ENCODE measurements at places on chromosomes 11 and 22.
A peak's percentile ranks its signal among the peaks of the same experiment; 100 is the strongest.

DNA sequence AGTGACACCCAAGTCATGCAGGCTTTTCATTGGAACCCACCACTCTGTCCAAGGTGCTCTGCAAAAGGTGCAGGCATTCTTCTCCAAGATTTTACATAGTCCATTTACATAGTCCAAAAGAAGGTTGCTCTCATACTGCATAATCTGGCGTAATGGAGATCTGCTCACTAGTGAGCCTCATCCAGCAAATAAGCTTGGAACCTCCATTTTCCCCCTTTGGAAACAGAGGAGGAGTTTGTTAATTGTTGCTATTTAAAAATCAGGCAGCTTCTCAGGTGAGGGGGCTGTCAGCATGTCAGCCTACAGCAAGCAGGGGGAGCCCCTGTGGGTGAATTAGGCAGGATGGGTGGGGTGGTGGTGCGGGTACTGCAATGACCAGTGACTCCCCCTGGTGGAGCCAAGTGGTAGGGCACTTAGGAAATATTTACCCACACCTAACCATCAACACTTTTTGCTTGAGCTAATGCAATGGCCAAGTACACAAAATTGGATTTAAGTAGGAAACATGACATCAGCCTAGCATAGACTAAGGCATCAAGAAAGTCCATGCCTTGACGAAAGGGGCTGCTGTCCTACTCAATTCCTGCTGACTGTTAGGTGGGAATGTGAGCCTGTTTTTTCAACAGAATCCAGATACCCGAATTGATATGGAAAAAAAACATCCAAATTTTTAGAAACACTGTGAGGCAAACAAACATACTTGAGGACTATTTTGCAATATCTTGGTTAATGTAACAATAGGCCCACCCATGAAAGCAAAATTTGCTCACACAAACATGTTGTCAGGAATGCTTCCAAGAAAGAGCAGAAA lies 64.5 kb downstream of the AMBRA1 start:
- DNase-seq: peak; percentile 63

DNA sequence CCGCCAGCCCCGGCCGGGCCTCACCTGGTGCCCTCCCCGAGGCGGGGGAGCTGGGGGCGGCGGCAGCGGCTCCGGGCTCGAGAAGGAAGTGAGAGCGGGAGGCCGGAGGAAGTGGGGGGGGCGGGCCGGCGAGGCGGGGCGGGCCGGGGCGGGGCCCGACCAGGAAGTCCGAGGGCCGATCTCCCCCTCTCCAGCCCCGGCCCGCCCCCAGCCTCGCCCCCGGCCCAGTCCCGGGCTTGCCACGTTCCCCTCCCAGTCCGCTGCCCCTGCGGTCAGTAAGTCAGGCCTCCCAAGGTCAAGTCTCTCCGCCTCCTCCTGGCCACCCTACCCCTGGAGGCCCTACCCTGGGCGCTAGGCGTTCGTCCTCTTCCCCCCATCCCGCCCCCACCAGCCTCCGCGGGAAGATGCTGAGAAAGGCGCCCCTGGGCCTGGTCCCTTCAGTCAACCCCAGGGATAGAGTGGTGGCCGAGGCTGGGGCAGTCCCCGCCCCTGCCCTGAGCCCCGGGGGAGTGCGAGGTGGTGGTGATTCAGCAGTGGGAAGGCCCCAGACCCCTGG lies at the start of gene RHOG:
RHOG (minus strand) TSS at position 90 of the 556 bp plus-strand sequence. CDS start 12,821 bp downstream, outside the sequence.
- peak; percentile 88 for DNase-seq

DNA sequence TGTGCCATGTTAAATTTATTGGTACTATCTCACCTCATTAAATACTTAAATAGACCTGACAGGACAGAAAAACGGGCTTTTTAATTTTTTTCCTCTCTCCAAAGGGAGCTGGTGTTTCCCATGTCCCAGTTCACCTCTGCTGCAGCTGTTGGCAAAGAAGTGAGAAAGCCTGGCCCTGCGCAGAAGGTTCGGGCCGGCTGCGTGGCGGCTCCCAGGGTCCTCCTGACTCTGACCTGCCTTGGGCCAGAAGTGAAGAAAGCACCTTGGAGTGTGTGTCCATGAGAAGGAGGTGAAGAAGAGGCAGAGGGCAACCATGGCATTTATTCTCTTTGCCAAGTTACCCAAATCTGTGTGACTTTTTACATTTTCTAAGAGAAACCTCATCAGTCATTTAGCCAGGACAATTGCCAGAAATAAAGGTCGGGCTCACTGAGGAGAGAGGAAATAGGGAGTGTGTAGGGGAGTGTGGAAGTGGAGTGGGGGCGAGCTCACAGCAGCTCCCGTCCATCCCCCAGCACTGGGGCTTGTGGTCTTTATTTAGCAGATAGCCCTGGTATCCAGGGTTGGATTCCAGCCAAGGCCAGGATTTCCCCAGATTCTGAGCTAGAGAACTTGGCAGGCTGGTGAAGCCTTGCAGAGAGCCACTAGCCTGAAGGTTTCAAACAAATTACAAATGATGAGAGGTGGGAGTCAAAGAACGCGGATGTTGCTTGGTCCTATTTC lies 102.4 kb upstream of the CADM1 start:
- peak; percentile 45 for DNase-seq

DNA sequence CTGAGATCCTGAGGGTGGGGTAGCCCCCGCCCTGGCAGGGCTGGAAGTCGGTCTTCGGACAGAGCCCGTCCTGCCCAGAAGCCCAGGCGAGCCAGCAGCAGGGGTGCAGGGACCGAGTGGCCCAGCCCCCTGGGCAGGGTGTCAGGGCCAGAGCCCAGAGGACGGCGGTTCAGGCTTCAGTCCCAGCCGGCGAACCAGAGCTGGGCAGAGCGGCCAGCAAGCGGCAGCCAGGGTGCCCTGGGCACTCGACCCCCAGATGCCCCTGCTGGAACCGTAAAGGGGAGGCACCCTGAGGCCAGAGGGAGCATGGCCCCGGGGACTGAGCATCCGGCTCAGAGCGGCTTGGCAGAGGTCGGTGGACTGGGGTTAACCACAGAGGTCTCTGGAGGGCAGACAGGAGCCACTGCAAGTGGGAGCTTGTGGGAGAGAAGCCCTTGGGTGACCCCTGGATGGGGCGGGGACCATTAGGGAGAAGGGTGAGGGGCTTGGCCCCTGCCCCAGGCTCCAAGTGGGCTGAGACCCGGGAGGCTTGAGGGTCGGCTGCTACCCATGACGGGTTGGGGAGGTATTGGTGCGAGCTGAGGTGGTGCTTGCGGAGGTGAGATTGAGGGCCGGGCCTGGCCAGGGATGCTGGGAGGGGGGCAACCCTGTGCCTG lies 15.9 kb downstream of the LSP1 start:
- DNase-seq: no peak

DNA sequence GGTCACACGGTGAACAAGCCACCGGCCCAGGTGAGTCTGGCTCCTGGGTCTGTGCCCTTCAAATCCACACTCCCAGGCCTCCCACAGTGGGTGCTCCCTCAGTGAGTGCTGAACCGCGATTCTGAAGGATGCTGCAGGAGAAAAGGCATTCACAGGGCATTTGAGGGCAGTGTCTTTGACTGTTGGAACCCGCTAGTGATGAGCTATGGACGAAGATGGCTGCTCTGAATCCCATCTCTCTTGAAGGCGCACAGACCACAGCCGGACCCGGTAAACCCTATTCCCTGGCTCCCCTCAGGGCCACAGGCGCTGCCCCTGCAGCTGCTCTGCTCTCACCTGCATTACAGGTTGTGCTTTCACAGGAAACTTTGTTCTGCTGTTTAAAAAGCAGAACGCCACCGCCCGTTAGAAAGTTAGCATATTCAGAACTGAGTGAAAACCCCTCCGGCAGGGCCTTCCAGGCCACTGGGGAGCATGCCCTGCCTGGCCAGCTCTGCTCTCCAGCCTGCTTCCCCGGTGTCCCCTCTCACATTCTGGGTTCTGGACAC lies 3.2 kb downstream of the LRRC32 start:
- DNase-seq: no peak

DNA sequence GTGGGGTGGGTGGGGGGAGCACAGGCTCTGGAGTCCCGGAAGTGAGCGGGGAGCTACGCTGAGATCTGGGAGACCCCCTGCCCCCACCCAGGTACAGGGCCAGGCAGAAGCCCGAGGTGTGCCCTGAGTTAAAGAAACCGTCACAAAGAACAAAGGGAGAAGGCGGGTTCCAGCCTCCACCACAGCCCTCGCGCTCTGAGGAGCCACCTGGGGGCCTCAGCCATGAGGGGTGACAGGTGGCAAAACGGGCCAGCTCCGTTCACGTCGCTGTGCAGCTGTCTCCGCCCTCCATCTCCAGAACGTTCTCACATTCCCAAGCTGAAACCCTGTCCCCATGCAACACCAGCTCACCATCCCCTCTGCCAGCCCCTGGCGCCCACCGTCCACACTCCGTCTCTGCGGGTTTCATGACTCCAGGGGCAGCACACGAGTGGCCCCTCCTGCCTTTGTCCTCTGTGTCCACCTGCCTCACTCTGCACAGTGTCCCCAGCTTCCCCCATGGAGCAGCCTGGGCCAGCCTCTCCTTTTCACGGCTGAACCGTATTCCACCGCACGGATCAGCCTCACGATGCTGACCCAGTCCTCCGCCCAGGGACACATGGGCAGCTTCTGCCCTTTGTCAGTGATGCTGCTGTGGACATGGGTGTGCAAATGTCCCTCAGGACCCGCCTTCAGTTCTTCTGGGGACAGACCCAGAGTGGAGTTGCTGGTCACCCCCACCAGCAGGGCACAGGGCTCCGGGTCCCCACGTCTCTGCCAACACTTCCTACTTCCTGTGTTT lies 1.7 kb upstream of the MUC5B start:
- no peak for DNase-seq

- DNase-seq: no peak
These were observed 5.3 kb upstream of the PRDM11 start for GRCh38 chr11:45141171-45141570.

DNA sequence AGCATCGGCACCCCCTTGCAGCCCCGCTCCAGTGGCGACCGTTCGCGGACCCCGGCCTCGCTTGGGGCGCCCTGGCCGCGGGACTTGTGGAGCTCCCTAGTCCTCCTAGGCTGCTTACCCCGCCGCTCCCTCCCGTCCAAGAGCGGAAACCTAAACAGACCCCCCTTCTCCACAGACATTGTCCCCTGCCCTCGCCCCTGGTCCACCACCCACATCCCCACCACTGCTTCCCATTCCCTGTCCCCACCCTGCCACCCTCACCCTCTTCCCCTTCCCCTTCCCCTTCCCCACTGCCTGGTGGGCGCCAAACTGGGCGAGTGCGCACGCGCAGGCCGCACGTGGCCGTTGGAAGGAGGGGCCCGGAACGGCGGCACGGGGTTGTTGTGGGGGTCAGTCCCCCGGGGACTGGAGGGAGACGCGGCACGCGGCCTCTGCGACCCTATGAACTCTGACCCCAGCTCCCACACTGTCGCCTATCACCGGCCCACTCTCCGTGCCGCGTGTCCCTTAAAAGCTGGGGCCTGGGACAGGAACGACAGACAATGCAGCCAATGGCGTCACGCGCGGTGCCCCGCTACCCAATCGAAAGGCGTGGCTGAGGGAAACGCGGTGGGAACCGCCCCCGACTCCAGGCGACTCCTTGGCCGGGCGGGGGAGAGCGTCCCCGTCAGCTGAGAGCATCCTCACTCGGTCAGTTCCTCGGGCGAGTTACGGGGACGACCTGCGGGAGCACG lies at the start of gene SNX32:
SNX32 (plus strand) TSS at position 667 of the 734 bp plus-strand sequence. CDS start 103 bp downstream, outside the sequence.
- peak; percentile 89 for DNase-seq

DNA sequence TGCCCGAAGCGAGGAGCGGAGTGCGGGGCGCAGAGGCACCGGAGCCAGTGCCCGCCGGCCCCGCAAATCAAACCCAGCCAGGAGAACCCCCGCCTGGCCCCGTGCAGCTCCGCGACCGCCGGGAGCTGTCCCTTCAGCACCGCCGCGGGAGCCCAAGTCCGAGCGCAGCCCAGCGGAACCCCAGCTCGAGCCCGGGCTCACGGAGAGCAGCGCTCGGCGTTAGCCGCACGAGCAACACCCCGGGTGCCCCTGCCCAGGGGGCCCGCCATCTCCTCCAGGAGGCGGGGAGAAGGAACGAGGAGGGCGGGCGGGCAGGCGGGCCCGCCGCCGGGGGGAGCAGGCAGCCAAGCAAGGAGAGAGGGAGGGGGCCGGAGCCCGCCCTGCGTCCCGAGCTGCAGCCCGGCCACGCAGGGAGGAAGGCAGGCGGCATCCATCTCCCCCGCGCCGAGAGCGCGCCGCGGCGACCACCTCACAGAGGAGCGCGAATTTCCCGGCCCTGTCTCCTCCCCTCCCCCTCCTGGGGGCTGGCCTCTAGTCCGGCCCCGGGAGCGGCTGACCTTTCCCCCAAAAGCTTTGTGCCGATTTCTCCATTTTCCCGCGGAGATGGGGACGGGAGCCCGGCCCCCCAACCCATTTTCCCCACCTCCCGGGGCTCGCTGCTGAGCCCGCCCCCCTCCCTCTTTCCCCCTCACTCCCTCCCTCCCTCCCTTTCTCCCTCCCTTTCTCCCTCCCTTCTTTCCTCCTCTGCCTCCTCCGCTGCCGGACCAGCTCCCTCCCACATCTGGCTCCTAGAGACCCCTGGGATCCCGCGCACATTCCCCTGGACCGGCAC lies 621 bp downstream of the KCNC1 start:
- DNase-seq: peak; percentile 74

GRCh38 chr11:79090191-79090705 lies 350.6 kb downstream of the TENM4 start:
- no peak for DNase-seq

GRCh38 chr11:8329336-8329735 lies 65.7 kb upstream of the LMO1 start:
- DNase-seq: no peak

GRCh38 chr11:72216638-72217037 lies at the start of gene FOLR2:
TSS of gene FOLR2 (plus strand) at chr11:72216794. CDS start at chr11:72218585, 1,791 bp downstream.
- no peak for DNase-seq

- DNase-seq: no peak
These were observed 575.3 kb upstream of the B3GAT1 start for GRCh38 chr11:134987223-134987768.

DNA sequence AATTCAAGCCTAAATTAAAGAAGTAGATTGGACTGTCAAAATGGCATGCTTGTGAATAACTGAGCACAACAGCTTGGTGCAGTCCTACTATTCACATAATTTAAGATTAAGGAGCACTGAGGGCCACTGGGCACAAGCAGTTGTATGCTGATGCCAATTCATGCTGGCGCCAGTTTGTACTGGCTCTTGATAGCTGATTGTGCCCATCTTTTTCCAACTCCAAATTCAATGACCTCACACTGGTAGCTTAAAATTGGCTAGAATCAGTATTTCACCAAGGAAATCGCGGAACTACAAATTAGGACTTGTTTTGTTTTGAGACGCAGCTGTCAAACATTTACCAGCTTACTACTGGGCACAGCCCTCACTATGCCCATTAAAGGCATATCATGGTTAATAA lies 969.2 kb downstream of the JRKL start:
- no peak for DNase-seq

GRCh38 chr11:69437876-69438205 lies 43.6 kb upstream of the LINC01488 start:
- no peak for DNase-seq

DNA sequence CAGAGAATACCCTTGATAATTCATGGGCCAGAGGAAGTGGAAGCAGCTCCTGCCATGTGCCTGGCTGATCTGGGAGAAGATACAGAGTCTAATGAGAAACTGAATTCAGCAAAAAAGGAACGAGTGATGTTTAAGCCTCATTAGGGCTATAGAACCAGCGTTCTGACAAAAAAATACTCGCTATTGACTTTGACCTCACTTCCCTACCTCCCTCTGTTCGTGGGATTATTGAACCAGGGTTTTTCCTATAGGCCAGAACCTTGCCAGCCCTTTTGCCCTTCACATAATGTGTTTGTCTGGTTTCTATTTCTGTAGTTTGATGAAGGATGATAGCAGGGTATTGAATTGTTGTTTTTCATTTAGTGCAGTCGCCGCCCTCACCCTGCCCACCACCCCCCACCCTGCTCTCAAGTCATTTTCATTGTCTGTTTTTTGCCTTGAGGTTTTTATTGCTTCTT lies 7.6 kb upstream of the RBFOX2 start:
- no peak for DNase-seq

GRCh38 chr11:64152841-64153691 lies 12.8 kb downstream of the MACROD1 start:
- DNase-seq: peak; percentile 61

- DNase-seq: no peak
These were observed 3.7 kb downstream of the ACAT1 start for GRCh38 chr11:108125096-108125495.

Measured in EH (cell line).